ENCODE measurements at places on chromosomes 2 and 18.

GRCh38 chr2:127763776-127764175, 47.2 kb downstream of the WDR33 start:
- DNase-seq: no peak

DNA sequence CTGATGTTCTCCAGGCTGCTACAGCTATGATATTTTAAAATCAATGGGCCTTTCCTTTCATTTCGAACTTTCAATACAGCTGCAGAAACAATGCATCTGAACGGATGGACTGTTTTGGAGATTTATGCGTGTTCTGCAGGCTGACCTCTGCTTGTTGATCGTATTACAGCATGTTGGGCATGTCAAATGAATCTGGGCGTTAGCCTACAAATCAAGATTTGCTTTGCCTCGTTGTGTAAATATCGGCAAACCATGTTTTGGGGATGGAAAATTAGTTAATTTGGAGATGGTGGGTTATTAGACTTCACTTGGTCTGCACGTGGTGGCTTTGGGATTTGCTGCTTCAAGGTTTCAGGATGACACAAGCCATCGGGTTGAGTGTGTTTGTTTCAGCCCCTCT, 129.3 kb downstream of the AGAP1 start:
- DNase-seq: no peak

DNA sequence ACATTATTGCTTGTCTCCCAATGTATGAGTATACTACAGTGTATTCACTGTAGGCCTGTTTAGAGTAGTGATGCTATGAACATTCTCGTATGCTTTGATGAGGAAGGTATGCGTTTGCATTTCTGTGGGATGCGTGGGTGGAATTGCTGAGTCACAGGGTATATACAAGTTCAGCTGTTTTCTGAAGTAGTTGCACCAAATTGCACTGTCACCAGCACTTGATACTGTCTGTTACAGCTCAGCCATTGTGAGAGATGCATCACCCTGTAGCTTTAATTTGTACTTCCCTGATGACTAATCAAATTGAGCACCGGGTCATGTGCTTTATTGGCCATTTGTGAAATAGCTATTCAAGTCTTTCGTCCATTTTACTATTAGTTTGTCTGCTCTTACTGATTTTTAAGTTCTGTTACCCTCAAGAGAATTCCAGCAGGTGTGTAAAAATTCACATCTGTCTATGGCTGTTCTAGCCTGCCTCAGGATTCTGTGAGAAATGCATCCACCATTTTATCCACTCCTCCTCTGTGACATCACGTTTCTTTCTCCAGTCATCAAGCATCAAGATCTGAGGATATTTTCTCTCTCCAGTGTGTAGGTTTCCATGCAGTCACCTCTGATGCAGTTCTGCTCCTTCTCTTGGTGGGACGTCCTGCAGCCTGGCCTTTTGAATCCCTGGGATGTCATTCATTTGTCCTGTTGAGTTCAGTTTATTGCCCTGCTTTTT, 72.5 kb downstream of the DGKD start:
- peak; percentile 36 for DNase-seq

DNA sequence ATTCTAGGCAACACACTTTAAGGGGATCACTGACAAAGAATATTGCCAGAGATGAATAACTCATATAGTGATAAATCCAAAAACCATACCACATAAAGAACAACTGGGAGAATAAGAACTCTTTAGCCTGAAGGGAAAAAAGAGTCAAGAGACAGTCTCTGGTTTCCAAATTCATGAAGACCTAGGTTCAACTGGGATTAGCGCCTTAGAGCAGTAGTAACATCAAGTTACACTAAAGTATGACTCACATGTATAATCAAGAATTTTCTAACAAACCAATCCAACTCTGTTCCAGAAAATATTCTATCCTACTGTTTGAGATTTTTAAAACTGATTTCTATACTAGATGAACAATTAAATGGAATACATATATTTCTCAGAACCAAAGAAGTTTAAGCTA, 93.8 kb downstream of the USP34 start:
- no peak for DNase-seq

- DNase-seq: no peak
These were observed 103.6 kb downstream of the KYNU start for GRCh38 chr2:142981069-142981378.

- DNase-seq: no peak
These were observed 116.0 kb upstream of the RAB27B start for GRCh38 chr18:54712306-54712705.

DNA sequence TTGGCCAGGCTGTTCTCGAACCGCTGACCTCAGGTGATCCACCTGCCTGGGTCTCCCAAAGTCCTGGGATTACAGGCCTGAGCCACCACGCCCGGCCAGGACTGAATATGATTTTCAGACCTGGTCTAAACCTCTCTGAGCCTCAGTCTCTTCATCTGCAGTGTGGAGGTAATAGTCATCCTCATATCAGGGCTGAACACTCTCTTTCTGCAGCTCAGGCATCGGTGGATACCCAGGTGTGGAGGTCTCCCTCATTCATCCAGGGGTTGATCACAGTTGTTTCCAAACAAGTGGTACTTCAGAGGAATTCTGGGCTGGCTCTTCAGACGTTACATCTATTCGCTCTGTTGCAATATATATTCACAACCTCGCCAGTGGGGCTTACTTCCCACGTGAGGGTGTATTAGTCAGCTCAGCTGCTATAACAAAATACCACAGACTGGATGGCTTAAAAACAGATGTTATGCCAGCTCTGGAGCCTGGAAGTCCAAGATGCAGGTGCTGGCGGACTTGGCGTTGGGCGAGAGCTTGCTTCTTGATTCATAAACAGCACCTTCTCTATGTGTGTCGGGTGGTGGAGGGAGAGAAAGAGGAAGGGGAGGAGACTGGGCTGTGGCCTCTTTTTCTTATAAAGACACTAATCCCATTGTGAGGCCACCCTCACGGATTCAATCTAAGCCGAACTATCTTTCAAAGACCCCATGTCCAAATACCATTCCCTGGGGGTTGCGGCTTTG, 2.9 kb upstream of the MBP start:
- DNase-seq: no peak

DNA sequence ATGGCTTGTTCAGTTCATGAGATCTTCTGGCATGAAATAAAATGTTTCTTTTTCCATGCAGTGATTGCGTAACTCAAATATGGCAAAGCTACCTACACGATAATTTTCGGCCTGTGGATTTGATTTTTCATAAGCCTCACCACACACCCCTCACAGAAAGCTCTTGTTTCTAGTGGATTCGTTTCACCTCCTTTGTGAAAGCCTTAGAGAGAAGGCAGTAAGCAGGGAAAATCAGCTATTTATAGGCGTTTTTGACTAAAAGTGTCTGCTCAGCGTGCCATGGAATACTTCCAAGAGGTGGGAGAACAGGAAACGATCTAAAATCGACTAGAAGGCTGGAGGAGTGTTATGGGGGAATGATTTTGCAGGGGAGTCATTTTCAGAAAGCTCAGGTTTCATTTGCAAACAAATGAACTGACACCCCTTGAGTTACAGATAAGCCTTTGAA, 417.9 kb downstream of the TGIF1 start:
- DNase-seq: no peak

- DNase-seq: no peak
These were observed 78.6 kb downstream of the ASB1 start for GRCh38 chr2:238505119-238505891.

DNA sequence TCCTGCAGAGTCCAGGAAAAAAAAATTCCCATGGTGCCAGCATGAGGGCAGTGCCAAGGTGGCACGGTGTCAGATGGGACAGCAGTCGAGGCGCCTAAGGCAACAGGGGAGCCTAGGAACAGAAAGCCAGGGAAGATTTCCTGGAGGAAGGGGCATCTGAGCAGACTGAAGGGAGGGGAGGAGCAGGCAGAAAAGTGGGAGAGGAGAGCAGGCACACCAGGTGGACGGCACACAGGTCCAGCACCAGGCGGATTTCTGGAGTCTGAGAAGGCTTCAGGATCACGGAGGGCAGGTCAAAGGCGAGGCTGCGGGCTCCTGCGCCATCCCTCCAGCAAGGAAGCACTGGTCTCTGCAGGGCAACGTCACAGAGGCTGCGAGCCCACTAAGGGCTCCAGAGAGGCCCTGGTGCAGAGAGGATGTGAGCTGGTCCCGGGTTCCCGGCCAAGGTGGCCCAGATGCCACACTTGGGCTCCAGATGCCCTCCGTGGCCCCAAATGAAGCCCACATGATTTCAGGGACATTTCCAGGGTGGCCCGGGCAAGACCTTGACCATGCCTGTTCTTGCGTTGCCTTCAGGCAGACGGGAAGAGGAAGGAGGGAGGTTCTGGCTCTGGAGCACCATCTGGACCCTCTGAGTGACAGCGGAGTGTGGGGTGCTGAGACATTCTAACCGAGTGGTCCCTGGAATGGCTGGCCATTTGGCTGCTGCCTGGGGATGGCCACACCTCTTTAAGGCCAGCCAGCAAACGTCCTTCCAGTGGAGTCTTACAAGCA, 4.1 kb downstream of the HS6ST1 start:
- no peak for DNase-seq

GRCh38 chr2:212727751-212728150, 189.1 kb upstream of the ERBB4 start:
- no peak for DNase-seq

DNA sequence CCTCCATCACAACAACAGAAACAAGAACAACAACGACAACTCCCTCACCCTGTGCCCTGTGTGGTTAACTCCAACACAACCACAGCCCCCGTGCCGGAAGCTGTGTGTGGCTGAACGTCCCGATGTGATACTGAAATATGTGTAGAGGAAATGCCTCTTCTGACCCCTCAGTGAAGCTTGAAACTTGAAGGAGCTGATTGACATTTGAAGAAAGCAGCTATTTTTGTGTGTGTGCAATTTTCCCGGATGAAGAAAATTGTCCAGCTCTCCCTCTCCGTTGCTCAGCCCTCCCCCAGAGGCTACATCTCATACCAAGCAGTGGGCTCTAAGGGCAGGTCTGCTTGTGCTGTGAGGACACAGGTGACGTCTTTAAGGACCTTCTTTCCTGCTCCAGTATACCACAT, 173.8 kb downstream of the ICOS start:
- DNase-seq: peak; percentile 70
